T-helper 17 cell (primary cell): ENCODE measurements at places on chromosomes 5 and 9.

- DNase-seq: no peak
Observed at GRCh38 chr9:37574241-37574721, 1.9 kb downstream of the FBXO10 start.

DNA sequence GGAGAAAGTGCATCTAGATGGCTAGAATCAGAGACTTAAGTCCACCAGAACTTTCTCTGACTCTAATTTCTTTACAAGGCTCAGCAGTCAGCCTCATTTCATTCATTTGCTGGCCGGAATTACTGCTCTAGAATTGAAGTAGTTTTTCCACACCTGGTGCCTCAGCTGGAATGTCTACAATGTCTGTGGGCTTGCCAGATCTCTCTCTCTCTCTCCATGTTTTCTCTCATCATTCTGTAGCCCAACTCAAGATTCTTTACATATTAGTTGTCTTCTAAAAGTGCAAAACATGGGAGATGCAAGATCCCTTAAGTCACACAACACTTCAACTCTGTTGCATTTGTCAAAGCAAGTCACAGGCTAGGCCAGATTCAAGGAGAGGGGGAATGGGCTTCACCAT is 103.9 kb upstream of the TAF11L2 start:
- no peak for DNase-seq

DNA sequence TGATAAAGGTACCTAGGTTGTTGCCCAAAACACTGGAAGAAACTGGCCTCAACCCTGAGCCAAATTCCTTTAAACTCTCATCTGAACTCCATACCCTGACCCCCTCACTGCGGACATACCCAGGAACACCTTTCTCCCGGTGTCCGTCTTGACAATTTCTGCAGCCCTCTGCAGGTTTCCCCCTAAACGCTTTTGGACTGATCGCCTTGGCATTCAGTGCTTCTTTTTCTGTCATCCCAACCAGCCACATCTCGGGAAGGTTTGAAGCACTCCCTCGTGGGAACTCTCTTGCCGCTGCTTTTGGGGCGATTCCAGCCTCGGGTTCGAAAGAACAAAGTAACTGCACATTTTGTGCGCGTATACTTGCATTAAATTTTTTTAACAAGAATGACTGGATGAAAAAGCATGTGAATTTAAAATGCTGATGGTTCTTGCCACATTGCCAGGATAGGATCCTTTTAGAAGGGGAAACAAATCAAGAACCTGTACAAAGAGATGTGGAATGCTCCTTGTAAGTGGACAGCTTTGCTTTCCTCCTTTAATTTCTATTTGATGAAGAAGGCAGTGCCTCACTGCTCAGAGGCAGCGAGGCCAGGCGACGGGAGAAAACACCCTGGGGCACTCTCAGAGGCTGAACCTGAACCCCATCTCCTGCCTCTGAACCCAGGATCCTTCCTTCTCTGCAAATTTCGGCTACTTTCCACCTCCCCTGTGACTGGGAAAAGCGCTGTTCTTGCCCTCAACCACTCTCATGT is 615 bp downstream of the PSMD5 start:
- DNase-seq: no peak

DNA sequence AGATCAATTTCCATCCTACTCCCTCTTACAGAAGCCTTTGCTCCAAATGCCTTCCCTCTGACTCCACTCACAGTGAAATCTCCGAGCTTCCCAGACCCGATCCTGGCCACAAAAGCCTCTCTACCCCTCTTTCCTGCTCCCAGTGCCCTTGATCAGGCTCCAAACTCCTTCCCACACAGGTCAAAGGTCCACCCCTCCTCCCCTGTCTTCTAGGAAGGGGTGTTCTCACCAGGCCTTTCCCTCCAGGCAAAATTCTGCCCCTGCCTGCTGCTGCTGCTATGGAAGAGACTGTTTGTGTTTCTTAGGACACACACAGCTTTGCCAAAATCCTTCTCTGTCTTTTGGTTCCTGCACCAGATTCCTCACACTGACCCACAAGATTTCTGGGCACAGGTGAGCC is 85.8 kb upstream of the ALDH1A1 start:
- no peak for DNase-seq
